ENCODE measurements at places on chromosomes 12 and 14.
A peak's percentile ranks its signal among the peaks of the same experiment; 100 is the strongest.

DNA sequence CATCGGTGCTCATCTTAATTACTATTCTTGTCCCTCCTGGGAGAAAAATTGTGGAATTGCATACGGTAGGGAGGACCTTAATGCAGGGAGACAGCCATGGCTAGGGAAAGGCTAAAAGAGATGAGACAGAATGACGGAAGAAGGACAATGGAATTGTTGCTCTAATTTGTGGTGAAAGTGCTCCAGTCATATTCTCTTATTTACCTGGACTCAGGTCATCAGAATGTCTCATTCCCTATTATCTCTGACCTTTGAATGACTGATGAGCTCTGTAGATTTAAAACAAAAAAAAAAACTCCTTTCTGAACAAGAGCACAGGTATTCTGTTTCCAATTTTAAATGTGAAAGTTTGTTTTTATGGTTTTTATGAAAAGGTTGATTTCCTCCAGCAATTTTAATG lies 8.6 kb upstream of the EPS8 start:
- no peak for DNase-seq

GRCh38 chr12:93015871-93016751 lies 87.0 kb upstream of the EEA1 start:
- DNase-seq = peak; percentile 28

DNA sequence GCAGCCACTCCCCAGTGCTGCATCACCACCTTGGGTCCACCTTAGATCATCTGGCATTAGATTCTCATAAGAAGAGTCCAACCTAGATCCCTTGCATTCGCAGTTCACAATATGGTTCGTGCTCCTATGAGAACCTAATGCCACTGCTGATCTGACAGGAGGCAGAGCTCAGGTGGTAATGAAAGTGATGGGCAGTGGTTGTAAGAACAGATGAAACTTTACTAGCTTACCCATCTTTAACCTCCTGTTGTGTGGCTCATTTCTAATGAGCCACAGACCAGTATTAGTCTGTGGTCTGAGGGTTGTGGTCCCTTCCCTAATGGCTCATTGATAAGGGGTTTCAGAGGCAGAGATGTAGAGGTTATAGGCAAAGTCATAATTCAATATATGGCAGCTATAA lies 615.9 kb upstream of the MIS18BP1 start:
- DNase-seq = no peak

DNA sequence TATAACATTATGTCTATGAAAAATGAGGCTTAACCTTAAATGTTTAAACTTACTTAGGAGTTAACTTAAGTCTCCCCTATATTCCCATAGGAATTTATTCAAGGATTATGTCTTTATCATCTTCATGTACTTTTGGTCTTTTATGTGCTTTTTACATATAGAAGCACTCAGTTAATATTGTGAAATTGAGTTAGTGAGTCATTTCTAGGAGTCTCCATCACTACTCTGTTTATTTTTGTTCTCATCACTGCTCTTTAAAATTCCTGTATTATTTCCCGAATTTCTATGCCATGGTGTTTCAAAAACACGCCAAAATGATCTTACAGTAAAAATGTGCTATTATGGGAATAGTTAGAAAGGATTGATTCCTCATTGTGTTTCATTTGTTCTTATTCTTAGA lies 31.6 kb downstream of the TBC1D15 start:
- DNase-seq = no peak

DNA sequence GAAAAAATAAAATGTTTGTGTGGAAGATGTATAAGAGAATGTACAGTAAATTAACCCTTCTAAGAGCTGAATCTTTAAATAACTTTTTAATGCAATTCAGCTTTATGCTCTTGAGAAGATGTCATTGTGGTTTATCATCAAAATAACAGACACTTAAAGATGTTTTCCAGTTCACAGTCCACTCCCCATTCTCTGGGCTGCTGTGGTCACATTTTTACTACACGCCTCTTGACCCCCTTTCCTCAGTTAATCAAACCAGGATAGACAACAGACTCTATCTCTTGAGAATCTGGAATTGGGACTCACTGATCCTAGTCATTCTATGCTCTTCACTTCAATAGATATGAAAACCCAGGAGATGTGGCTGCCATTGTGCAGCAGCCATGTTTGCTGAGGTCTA lies 24.7 kb upstream of the OR6J1 start:
- DNase-seq = no peak

- peak; percentile 32 for DNase-seq
Observed at GRCh38 chr12:103930787-103931735, 851 bp downstream of the HSP90B1 start.

- no peak for DNase-seq
Observed at GRCh38 chr12:47781479-47782371, 8.7 kb downstream of the SLC48A1 start.

GRCh38 chr14:105059035-105059924 lies 6.0 kb downstream of the GPR132 start:
- peak; percentile 78 for DNase-seq

- no peak for DNase-seq
Observed at GRCh38 chr14:75690010-75690409, 29.0 kb downstream of the TTLL5 start.

DNA sequence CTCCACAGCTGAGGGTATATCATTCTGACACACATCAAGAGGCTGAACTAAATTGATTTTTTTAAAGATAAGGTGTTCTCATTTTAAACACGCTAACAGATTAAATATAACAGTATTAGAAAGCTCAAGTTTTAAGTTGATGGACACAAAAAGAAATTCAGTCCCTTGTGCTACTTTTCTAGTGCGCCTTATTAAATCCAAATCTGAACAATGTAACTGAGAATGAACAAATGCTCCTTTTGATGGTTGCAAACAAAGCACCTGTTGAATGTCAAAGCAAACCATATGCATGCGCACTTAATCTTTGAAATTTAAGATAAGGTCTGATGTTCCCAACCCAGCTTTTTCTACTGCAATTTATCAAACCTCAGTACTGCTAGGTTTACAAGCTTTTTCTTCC lies 401.9 kb downstream of the PAWR start:
- no peak for DNase-seq

GRCh38 chr12:119338593-119339363 lies 4.2 kb downstream of the CCDC60 start:
- peak; percentile 54 for DNase-seq

DNA sequence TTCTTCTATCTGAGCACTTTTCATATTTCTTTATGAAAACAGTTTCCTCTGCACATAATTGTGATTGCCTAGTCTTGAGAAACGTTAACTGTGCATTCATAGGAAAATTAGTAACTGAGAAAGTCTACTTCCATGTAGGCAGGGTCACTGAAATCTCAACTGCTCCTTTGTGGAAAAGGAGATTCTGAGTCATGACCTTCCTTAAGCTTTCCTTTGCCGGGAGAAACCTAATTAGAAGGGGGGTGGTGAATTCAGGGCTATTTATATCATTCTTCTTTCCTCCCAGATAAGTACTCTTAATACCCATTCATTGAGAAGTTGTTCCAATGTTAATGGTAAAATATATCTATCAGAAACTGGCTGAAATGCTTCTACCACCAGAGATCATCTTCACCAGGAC lies 751.0 kb upstream of the TMEM132C start:
- no peak for DNase-seq

GRCh38 chr12:56900583-56900982 lies 33.6 kb downstream of the SDR9C7 start:
- DNase-seq = no peak

- DNase-seq = peak; percentile 25
Observed at GRCh38 chr14:88929656-88930436, 105.4 kb downstream of the TTC8 start.

GRCh38 chr14:75449696-75450095 lies 21.9 kb downstream of the JDP2 start:
- no peak for DNase-seq

- DNase-seq = no peak
Observed at GRCh38 chr14:96484399-96484798, 17.8 kb upstream of the PAPOLA start.

- DNase-seq = no peak
Observed at GRCh38 chr14:91241863-91242262, 2.6 kb downstream of the GPR68 start.

DNA sequence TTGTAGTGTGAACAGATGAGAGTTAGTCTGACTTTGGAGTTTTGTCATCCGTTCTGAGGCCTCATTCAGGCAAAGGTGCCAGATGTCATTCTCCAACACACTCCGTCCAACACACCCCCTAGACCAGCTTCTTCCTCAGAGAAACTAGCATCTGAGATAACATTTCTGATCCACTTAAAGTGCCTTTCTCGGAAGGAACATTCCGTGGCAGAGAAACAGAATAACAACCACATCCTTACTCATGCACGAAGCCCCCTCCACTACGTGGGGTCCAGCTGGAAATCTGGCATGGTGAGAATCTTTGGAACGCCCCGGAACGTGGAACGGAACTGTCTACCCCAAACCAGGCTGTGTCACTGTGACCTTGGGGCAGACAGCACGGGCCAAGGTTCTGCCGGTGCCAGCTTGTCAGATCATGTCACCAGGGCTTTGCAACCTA lies 17.0 kb upstream of the BCL7A start:
- DNase-seq = no peak

DNA sequence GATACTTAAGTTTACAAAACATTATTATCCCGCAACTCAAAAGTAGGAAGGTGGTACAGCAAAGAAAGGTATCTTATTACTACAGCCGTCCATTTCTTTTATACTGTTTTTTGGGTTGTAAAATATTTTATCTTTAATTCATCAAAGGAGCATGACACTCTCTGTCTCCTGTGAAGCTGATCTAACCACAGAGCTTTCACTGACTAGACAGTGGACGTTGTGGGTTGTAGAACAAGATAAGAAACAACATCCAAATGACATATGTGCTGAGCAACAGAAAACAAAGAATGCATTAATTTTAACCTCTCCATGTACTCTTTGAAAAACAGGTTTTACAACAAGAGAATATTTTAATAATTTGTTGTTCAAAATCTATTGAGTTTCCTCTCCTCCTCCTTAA lies 195.9 kb upstream of the FBXO33 start:
- DNase-seq = no peak

- DNase-seq = no peak
Observed at GRCh38 chr12:6333566-6333965, 8.3 kb downstream of the TNFRSF1A start.

- no peak for DNase-seq
Observed at GRCh38 chr14:44634692-44635091, 127.6 kb upstream of the FSCB start.

DNA sequence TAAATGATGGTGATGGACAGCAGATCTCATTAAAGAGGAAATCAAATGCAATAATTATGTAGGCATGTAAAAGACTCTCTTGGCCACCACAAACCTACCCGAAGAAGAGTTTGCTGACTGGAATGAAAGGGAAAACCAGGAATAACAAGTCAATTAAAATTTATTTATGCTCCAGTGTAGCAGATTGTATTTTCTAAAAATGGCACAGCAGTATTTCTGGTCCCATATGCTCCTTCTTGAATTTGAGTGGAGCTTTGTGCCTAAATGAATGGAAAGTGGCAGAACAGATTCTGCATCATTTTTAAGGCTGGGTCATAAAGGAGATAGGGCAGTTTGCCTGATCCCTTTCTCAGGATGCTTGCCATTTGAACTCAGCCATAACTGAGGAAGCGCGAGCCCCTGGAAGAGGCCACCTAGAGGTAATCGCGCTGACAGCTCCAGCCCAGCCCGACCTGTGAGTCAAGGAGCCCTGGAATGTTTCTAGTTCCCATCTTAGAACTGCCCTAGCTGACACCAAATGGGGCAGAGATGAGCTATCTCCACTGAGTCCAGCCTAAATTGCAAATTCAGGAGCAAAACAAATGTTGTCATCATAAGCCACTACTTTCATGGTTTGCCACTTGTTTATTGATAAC lies 229.2 kb upstream of the TMTC1 start:
- DNase-seq = peak; percentile 40

DNA sequence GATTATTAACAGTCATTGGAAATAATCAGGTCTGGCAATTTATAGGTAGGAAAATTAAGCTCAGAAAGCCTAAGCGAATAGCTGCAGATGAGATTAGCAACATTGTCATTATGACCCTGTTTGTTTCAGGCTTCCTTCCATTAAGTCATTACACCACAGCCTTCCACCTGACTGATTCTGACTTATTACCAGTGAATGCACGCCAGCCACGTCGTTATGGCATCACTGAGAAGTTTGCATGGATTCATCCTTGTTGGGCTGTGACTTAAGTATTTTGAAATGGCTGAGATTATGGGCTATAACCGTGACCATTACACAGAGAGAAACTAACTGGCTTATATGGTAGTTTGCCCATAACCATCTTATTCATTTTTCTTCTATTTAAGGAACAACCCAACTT lies 18.6 kb downstream of the RASSF8 start:
- no peak for DNase-seq

GRCh38 chr12:26697217-26697616 lies 135.8 kb downstream of the ITPR2 start:
- no peak for DNase-seq

DNA sequence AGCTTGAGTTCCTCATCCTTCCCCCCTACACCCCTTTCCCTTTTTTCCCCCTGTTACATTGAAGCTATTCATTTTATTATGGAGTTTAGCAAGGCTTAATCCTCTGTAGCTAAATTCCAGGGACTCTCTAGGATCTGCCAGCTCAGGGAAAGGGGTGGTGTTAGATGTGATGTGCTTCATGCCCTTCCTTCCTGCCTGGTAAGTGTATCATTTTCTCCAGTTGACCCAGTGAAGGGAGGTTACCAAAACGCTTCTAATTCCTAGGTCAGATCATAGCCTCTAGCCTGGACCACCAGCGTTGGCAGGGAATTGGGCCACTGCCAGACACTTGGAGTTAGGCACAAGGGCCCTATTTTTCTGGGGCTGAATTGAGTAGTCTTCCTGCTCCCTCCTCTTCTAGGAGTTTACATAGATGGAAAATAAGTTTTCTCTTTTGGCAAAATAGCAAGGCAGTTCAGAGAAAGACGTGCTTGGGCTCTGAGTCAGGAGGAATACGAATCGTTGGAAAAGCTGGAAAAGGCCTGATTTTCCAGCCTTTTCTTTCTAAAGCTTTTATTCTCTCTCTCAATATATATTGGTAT lies 88.3 kb downstream of the NPAS3 start:
- DNase-seq = no peak

DNA sequence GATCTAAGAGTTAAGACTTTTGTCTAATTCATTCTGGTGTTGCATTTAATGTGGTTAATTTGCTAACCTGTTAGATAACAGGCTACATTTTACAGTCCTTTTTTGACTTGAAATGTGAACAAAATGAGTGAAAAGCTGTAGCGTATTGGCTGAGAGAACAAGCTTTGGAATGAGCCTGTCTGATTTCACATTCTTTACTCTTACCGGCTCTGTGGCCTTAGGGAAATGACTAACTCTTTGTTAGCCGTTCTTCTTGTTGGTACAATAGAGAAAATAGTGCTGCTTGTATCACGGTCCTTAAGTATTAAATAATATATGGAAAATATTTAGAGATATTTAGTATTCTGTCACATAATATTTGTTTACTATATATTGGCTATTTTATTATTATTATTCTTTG lies 1.9 kb downstream of the MNAT1 start:
- no peak for DNase-seq

- no peak for DNase-seq
Observed at GRCh38 chr12:33586576-33586975, 147.0 kb upstream of the SYT10 start.

GRCh38 chr12:132186857-132187620 lies 42.8 kb downstream of the NOC4L start:
- DNase-seq = no peak

All from iPS-NIHi11 (cell line).